ENCODE measurements at places on chromosomes 1 and 21.

GRCh38 chr1:208461680-208462079 lies 217.5 kb upstream of the PLXNA2 start:
- no peak for DNase-seq

GRCh38 chr1:37755951-37756560 lies 8.9 kb downstream of the EPHA10 start:
- DNase-seq, result no peak

DNA sequence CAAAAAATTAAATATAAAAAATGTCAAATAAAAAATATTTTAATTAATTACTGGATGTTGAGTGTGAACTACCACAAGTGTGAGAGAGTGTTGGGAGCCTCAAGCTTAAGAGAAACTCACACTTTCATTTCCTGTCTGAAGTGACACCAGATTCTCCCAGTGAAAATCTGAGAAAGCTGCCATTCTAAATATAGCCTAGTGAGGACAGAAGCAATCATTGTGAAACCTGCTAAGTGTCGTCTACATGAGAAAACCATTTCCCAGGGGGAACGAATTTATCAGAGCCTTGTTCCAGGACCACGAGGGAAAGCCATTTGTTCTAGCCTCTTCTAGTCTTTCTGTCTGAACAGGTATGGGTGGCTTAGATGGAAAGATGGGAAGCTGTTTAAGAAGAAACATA lies 329.3 kb upstream of the PRMT6 start:
- no peak for DNase-seq

DNA sequence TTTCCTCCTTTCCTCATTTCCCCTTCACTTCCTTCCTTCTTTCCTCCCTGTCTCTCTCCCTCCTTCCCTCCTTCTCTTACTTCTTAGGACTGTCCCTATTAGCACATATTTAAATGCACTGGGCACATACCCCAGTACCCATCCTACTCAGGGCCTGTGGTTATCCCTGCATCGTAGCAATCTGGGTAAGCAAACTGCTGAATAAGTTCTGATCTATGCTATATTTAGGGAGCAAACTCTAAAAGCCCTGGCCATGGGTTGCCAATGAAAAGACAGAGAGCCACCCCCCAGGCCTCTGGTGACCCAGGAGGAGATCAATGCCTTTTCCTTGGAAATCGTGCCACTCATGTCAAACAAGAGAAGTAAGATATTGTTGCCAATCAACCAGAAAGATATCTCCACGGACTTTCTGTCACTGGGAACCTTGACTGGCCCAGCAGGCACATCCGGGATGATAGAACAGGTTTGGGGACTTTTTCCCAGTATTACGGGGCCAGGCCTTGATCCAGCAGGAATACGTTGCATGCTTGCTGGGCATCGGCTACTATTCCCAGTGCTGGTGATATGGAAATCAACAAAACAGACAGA lies 5.4 kb downstream of the FAM3B start:
- DNase-seq, result no peak

DNA sequence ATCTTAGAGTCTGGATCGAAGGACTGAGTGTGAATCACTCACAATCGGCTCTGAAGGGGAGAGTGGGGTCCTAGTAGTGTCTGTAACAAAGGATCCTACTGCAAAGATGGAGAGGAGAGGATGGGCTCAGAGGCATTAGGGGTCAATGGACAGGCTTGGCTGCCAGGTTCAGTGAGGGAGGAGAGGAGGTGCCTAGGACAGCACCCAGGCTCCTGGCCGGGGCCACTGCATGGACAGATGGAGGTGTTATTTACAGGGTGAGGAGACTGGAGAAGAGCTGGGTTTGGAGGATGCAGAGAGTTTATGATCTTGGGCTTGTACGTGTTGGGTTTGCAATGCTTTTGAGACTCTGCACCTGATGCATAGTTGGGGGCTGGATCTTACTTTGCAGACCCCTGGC lies 658.9 kb downstream of the PTPRU start:
- no peak for DNase-seq
